ENCODE measurements at places on chromosomes 12 and 14.
A peak's percentile ranks its signal among the peaks of the same experiment; 100 is the strongest.

- DNase-seq: no peak
These were observed 76.6 kb downstream of the HSPB8 start for GRCh38 chr12:119255314-119255713.

GRCh38 chr14:99143126-99143525 lies 128.9 kb downstream of the BCL11B start:
- no peak for DNase-seq

GRCh38 chr14:96455588-96455987 lies 46.6 kb upstream of the PAPOLA start:
- no peak for DNase-seq

DNA sequence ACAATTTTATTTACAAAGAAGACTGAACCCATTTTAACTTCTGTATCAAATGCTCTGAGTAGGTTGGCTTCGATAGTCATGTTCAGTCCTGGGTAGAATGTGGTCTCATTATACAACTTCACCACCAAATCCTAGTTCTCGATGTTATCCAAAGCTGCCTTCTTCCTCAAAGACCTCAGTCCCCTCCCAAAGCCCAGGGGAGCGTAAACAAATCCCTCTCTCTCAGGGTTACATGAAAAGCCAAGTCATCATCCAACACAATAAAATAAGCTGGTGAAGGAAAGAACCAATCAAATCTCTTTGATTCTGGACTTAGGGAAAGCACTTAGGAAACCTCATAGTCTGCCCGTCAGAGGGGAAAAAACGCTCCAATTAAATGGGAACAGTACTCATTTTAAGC lies 9.1 kb downstream of the PTCSC3 start:
- no peak for DNase-seq

DNA sequence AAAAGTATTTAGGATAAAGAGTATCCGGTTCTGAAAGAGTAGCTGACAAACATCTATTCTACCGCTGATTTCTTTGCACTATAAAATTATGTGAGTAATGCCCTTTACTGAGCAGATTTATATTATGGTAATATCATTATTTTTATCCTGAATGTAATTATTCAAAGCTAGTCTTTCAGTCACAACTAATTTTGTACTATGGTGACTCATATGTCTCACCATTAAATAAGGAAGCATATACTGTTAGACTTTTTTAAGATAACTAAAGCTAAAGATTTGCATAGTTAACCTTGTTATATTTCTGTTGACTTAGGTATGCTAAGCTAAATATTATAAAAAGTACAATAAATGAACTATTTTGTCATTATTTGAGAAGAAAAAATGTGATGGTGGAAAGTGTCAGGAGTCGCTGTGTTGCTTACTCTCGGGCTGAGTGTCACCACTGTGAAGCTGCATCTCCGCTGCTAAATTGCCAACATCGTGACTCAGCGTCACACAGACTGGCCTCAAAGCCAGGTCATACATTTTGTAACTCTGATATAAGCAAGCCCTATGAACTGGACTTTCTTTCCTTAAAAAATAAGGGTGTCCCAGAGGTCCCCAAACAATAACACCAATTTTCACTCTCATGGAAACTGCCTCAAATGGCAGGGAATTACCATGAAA lies 69.1 kb upstream of the SSTR1 start:
- DNase-seq: no peak

- peak; percentile 26 for DNase-seq
These were observed 114.5 kb downstream of the RAD51B start for GRCh38 chr14:67934087-67934486.

DNA sequence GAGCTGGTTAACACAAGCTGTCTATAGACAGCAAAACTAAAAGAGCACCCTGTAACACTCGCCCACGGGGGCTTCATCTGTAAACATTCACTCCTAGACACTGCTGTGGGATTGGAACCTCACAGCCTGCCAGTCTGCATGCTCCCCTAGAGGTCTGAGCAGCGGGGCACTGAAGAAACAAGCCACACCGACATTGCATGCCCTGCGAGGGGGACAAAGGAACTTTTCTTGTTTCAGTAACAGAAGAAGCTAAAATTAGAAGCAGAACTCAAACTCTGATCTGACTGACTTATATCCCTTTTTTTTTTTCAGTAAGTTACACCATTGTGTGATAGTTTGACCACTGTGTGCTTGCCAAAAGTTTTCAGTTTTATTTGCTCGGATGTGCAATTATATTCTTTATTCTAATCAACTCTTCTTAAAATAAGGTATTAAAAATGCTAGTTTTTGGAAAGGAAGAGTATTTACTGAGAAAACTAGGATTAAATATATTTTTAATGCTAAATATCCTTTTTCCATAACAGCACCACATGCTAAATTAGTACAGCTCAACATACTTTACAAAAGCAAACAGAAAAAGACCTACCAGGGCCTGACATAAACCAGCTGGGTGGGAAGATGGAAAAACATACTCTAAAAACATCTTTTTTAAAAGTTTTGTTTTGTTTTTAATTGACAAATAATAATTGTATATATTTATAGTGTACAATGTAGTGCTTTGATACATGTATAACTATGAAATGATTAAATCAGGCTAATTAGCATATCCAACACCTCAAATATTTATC lies 100.2 kb downstream of the EPS8 start:
- no peak for DNase-seq

DNA sequence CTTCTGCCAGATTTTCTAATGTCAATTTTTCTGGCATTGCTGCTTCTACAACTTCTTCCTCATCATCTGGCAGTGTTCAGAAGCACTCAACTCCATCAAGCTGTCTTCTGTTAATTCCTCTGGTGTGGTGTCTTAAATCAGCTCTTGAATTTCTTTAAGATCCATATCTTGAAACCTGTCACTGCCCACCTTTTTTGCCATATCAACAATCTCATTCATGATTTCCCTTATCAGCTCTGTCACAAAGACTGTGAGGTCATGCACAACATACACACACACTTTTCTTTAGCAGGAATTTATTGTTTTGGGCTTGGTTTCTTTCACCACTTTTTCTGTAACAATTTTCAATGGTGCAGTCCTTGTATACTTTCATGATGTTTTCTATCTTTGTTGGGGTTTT lies 7.2 kb downstream of the THAP2 start:
- no peak for DNase-seq

DNA sequence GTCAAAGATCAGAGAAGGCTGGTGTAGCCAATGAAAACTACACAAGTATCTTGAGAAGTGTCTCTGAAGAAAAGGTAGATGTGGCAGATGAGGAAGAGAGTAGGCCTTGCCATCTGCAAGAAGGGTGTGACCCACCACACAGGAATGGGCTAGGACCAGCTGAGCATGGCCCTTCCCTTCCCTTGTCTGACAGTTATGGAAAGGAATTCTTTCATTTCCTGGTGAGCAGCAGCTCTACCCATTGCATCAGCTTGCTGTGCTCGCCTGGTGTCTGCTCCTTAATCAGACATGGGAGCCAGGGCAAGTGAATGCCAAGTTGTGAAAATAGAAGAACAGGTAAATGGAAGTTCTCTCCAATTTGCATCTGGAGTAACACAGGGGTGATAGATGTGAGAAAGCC lies 145.2 kb upstream of the KRR1 start:
- peak; percentile 11 for DNase-seq
